ENCODE measurements at places on chromosomes 11 and 22. TPM values are rescaled to one million over a fixed set of nuclear protein-coding genes. Genes with fewer than 3 reads are reported as not detected.

GRCh38 chr11:30873924-30874610, 287.9 kb upstream of the MPPED2 start:
- DNase-seq = no peak

GRCh38 chr11:71248251-71248570, 4.2 kb downstream of the SHANK2 start:
- no peak for DNase-seq

DNA sequence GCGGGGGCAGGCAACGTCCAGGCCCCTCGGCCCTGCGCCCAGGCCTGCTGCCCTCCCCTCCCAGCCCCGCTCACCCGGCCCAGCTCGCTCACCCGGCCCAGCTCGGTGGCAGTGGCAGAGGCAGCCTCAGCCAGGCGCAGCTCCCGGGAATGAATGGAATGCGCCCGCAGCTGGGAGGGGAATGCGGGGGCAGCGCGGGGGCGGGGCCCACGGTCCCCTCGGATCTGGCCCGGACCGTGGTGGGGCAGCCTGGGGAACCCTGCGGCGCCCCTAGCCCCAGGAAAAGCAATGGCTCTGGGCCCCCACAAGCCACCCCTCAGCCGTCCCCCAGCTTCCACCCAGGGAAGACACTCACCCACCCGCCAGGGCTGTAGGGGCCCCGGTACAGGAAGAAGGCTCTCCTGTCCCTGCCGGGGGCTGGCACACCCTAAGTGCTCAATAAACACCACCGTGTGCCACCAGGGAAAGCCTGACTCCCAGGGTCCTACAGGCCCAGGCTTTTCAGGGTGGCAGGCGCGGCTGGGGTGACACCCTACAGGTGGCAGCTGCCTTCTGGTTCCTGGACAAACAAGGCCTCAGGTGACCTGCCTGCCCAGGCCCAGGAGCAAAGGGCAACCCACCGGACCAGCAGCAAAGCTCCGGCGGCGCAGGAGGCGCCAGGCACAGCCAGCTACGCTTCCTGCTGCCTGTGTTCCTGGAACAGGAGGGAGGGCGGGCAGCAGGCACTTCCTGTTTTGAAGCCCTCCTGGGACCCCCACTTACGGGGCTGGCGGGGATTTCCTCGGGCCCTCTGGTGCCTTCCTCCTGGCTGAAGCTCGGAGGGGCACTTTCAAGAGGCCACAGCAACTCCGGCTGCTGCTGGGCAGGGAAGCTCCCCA, 13.8 kb downstream of the PLXNB2 start:
- no peak for DNase-seq

The TMEM191B gene
- total RNA-seq = 7.0 TPM

GRCh38 chr11:80593648-80594374, 1153.0 kb upstream of the TENM4 start:
- no peak for DNase-seq

The ANGPTL5 gene
- total RNA-seq = 0.45 TPM

DNA sequence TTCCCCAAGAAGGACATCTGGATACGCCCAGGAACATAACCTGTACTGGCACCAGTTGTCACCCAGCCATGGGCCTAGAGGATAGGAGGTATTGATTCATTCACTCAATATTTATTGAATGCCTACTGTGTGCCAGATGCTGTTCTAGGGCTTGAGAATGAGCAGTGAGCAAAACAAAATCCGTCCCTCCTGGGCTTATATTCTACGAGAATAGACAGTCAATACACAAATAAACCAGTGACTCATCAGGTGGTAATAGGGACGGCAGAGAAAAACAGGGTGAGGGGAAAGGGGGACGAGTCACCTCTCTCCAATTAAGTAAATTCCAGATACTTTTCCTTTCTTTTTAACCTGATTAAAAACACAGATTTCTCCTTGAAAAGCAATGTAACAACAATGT, 103.5 kb downstream of the MICAL2 start:
- DNase-seq = no peak

- no peak for DNase-seq
These were observed 38.7 kb downstream of the MRTFA start for GRCh38 chr22:40597526-40598430.

DNA sequence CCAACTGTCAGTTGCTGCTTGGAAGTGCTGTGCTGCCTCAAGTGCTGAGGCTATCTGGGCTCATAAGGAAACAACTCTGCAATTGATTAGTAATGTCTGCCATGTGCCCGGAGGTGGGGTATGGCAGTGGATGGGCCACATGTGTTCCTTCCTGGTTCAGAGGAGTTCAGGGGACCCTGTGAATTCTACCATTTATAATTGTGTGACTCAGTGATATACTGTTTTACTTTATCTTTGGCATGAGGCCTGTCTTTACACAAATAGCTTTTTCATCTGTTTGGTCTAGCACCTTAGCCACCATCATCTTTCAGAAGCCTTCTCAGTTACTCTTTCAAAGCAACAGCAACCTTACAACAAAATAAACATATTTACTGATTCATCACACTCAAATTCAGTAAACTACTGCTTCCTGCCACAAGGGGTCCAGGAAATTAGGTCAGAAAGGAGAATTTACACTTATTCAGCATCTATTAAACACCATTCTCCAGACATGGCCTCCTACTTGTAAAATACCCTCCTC, 20.9 kb downstream of the DKK3 start:
- no peak for DNase-seq

The KCNE3 gene
- 1.5 TPM for total RNA-seq

DNA sequence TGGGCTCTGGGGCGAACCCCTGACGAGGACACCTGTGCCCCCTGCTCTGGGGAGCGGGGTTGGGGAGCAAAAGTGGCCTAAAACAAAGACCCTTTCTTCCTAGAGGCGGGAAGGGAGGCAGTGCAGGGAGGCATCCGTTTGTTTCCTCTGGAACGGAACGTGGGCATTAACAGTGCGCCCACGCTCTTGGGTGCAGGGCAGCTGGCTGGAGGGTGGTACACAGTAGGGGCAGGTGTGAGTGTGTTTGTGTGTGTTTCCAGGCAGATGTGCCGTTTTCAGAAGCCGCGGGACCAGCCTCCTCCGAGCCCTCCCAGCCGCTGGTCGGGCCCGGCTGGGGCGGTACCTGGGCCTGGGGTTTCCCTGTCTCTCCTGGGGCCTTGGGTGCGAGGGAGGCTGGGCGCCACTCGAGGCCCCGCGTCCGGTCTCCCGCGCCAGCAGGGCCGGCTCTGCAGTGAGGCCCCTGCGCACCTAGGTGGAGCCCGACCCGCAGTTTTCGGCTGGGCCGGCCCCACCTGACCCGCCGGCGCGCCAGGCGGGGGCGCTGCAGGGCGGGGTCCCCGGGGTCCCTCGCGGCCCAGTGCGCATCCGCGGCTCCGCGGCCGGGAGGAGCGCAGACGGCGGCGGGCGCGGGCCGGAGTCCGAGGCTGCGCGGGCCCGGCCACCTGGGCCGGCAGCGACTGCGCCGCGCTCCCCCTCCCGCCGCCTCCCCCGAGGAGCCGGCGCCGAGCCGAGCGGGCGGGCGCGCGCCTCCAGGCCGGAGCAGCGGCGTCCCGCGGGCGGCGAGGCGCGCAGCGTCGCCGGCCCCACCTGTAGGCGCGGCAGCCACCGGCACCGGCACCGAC, 1252.7 kb downstream of the BRD1 start:
- peak; percentile 88 for DNase-seq

GRCh38 chr22:42066126-42066761, 4.4 kb downstream of the NAGA start:
- peak; percentile 71 for DNase-seq

GRCh38 chr22:30000566-30000965, 79.7 kb upstream of the HORMAD2 start:
- DNase-seq = no peak

- no peak for DNase-seq
These were observed 10.3 kb upstream of the CYB5R2 start for GRCh38 chr11:7683571-7683970.

The GPHA2 gene
- total RNA-seq = not detected

- DNase-seq = no peak
These were observed 63.0 kb upstream of the THY1 start for GRCh38 chr11:119486016-119486415.

The KCTD14 gene
- total RNA-seq = 2.8 TPM

The RPUSD4 gene
- 33.7 TPM for total RNA-seq

DNA sequence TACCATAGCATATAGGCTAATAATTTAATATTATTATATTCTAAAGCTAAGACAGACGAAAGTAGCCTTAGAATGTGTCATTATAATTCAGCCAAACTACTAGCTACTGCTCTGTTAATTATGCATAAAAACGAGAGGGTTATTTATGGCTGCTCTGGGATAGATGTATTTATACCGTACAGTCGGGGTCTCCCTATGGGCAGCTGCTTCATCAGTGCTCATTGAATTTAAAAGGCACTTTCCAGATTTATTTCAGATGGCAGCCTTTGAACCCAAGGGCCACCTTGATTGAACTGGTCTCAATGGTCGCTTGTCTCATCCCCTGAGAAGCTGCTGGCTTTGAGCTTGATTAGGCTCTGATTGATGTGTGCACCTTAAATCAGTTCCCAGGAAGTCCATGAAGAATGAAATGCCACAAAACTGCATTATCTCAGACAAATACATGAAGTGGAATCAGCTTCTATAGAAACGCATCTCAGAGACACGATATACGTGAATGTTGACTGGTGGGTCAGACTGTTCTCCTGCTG, 377.6 kb downstream of the LRRC4C start:
- DNase-seq = no peak

- no peak for DNase-seq
These were observed 104.5 kb upstream of the B3GAT1 start for GRCh38 chr11:134516529-134516928.

DNA sequence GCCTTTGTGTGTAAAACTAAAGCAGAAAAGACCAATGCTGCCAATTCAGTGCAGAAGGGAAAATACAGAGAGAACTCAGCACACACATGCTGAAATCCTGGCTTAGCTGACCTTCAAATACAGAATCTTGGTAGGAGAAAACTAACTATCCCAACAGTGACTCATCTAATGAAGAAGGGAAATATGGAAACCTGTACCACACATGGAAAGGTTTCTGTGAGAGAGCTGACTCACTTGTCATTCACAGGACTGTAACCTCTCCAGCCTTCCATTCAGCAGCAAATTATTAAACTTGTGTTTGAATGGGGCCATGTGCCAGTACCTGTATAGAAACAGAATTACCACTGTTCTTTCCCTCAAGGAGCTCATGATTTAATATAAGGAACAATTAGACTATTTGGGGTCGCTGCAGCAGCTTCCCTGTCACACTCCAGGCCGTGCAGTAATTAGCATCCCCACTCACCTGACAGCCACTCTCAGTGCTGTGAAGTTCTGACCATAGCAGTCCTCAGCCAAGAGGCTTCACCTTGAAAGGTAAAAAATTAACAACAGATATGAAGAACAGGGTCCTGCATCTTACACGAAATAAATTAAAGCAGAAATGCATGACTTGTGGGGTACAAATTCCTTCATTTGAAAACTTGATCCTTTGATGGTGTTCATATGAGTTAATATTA, 53.9 kb downstream of the MSANTD4 start:
- DNase-seq = no peak

The FGF19 gene
- 5.2 TPM for total RNA-seq

GRCh38 chr11:36089920-36090319, 146.1 kb downstream of the LDLRAD3 start:
- DNase-seq = no peak

- DNase-seq = no peak
These were observed 792.0 kb downstream of the ETS1 start for GRCh38 chr11:127795326-127795725.

The NCF4 gene
- 1.2 TPM for total RNA-seq

The OLFML1 gene
- 2.9 TPM for total RNA-seq

The MISFA gene
- total RNA-seq = 5.8 TPM

The MS4A12 gene
- not detected for total RNA-seq

- no peak for DNase-seq
These were observed 24.6 kb downstream of the SULT4A1 start for GRCh38 chr22:43837666-43838065.

- DNase-seq = no peak
These were observed 39.0 kb downstream of the ENDOD1 start for GRCh38 chr11:95128602-95129001.

GRCh38 chr11:9895006-9895405, 231.1 kb downstream of the SWAP70 start:
- no peak for DNase-seq

GRCh38 chr11:91158297-91158696, 935.4 kb upstream of the CHORDC1 start:
- DNase-seq = no peak

The TMEM191C gene
- total RNA-seq = 5.6 TPM

- no peak for DNase-seq
These were observed 50.5 kb upstream of the CARS1 start for GRCh38 chr11:3107608-3108182.

- no peak for DNase-seq
These were observed 6.6 kb downstream of the PHF5A start for GRCh38 chr22:41461901-41462300.

- no peak for DNase-seq
These were observed 2.2 kb downstream of the PLAAT5 start for GRCh38 chr11:63488789-63489188.

- DNase-seq = no peak
These were observed 188.4 kb downstream of the SOX6 start for GRCh38 chr11:16167706-16168487.

GRCh38 chr22:50571264-50572175, 6.7 kb downstream of the CPT1B start:
- no peak for DNase-seq

All from cerebellum (tissue), 4 donors.